ENCODE measurements at places on chromosomes 5 and 9.

GRCh38 chr9:6549106-6549800 is 96.3 kb downstream of the GLDC start:
- DNase-seq: no peak

DNA sequence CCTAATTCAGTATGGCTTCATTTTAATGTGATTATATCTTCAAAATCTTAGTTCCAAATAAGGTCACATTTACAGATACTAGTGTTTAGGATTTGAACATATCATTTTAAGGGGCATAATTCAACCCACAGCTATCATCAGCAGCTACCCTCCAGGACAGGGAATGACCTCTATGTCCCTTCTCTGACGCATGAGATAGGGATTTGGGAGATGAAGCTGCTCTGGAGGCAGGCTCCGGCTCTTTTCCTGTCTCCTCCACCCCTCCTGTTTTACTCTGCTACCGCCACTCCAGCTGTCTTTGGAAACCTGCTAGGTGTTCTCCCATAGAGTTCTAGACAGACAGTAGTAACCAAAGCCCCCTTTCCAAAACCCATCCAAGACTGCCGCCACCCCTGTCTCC is 119.2 kb downstream of the CARTPT start:
- no peak for DNase-seq

DNA sequence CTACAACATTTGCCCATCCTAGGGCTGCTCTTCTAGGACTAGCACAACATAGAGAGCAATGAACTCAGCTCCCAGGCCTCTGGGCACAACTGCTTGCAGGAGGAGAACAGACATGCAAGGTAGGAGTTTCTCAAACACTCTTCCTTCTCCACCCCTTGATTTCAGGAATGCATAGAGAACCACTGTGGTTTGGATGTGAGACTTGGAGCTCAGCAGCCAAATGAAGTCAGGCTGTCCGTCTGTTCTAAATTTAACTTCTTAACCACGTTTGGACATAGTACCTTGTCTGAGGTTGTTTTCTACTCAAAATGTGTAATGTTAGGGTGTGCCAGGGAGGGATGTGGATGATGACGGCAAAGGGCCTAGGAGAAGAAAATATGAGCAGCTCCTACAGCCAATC is 515.1 kb upstream of the TNC start:
- DNase-seq: no peak

DNA sequence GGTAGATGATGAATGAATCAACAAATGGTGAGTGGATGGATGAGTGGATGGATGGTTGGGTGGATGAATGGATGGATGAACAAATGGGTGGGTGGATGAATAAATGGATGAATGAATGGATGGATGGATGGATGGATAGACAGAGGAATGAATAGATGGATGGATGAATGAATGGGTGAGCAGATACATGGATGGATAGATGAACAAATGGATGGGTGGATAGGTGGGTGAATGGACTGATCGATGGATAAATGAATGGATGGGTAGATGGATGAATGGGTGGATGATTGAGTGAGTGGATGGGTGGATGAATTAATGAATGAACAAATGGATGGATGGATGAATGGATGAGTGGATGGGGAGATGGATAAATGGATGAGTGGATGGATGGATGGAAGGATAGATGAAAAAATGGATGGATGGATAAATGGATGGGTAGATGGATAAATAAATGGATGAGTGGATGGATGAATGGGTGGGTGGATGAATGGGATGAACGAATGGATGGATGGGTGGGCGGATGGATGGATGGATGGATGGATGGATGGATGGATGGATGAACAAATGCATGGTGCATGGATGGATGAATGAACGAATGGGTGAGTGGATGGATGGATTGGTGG is 85.7 kb downstream of the PHF2 start:
- DNase-seq: no peak

DNA sequence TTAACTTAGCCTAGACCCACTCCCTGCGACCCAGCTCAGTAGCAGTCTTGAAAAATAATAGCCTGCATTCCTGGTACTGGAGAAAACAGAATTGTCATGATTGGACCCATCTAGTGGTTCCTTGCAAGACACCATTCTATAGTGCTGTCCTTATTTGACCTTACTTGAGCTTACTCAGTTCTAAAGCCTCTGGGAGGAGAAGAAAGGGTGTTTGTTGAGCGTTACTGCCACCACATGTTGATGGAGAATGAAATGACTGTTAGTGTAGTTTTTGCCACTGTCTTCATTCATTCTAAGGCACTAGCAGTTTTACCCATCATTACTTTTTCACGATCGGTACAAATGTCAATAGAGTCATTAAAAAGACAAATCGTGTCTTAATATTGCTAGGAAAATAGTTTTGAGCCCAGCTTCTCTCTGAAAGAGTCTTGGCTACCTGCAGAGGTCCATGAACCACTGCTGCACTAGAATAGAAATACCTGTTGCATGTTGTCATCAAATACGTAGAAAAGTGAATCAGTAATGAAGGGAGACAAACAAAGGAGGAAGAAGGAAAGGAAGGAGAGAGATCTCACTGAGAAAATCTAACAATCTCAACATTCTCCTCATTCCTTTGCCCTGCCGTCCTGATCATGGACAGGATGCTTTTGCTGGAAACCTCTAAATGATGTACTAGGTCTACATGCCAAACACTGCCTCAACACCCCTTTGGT is 96.0 kb downstream of the LIX1 start:
- DNase-seq: no peak

- no peak for DNase-seq
Measured at GRCh38 chr5:82054004-82054710, 82.3 kb downstream of the ATG10 start.

DNA sequence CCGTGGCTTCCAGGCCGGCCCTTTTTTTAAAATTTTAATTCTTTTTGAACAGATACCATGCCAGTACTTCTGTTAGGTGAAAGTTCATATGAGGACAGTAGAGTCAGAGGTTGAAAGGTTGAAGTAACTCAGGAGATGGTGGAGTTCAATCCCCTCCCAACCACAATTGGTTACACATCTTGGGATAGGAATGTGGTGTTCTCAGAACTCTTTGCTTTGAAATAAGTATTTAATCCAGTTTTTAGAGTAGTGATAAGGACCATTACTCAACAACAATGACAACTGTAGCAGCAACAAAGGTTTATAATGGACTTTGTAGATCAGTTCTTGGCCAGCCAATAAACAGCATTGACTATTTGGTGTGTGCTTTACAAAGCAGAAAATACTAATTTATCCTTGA is 116.0 kb downstream of the ARHGAP26 start:
- no peak for DNase-seq

- no peak for DNase-seq
Measured at GRCh38 chr9:114791736-114792135, 14.1 kb downstream of the TNFSF15 start.

DNA sequence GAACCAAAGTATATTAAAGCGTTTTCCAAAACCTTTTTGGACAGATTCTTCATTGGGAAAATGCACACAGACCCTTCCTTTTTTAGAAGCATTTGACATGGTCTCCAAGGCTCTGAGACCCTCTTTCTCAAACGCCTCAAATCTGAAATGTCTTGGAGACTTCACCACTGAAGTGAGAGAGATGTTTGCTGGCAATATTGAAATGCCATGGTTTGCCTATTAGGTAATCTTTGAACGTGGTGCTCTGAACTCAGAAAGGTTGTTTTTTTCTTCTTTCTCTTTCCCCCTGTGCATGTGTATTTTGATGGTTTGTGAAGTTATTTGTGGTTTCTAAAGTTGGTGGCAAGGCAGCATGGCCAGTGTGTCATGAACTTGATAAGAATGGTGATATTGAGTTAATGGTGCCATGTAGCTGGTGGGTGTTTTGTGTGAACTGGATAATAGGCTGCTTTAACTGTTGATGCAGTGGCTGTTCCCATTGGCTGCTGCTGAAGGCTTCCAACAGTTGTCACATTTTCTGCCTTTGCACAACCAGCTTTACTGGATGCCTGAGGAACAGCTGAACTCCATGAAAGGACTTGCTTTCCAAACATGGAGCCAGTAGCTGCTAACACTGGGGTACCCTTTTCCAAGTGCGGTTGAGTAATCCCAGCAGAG is 1.7 kb downstream of the PALM2AKAP2 start:
- no peak for DNase-seq

DNA sequence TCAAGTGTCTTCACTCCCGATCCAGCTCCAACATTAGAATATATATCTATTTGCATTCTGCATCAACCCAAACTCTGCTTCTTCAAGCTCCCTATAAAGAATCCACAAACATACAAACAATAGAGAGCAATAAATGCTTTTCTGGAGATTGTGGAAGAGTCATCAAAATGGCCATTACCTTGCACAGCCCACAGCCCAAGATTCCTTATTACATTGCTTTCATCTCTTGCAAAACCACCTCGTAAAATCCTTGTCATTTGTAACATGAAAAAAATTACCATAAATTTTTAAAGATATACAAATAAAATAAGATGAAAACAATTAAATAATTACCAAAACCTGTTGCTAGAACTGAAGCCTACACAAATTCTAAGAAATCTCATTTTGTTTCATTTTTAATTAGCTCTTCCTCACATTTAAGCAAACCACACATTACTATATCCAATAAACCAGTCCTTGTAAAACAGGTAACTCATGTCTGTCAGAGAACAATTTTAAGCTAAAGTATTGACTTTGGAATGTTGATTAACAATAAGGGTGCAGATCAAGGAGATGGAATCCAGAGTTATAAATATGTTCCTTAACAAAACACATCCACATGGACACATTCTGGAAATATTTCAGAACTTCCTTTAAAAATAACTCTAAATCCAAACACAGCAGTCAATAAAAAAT is 7.1 kb downstream of the SPINK9 start:
- no peak for DNase-seq

- DNase-seq: no peak
Measured at GRCh38 chr5:109196087-109196822, 213.5 kb downstream of the PJA2 start.

GRCh38 chr5:73969195-73970036 is 343.4 kb downstream of the ARHGEF28 start:
- no peak for DNase-seq

- DNase-seq: no peak
Measured at GRCh38 chr9:74220327-74220726, 276.8 kb upstream of the RORB start.

- DNase-seq: peak; percentile 25
Measured at GRCh38 chr5:96614110-96614691, 48.0 kb upstream of the CAST start.

DNA sequence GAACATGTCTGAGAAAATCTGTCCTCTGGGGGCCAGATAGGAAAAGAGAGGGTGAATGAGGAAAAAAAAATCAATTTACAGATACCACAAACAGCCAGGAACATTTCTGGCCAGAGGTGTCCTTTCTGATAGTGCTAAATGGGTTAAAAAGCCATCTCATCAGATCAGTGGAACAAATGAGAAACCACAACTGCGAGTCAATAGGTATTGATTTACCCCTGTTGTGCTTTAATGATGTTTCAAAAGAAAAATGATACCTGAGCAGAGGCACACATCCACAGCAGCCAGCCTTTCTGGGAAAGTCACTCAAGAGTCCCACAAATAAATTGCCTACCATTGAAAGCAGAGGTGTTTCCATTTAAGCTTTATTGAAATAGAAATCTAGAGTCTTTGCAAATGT is 79.3 kb upstream of the PTGER4 start:
- no peak for DNase-seq

- DNase-seq: no peak
Measured at GRCh38 chr5:156396063-156396829, 69.3 kb downstream of the SGCD start.

- DNase-seq: no peak
Measured at GRCh38 chr5:77864997-77865396, 88.9 kb upstream of the TBCA start.

DNA sequence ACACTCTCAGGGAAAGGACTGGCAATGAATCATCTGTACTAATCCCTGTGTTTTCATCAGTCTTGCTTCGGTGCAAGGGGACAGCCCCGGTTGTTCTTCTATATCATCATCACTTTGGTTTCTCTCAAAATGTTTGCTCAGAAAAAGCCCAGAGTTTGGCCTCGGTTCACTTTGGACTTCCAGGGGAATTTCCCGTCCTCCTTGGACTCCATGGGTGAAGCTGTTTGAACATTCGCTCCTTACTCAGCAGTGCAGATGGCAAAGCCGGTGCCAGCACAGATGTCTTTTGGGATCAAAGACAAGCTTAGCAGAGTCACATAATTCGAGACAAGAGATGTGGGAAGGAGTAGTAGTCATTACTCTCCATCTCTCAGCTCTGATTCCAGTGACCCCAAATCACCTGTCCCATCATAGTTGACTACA is 69.8 kb upstream of the TNFSF8 start:
- DNase-seq: no peak

GRCh38 chr5:98794001-98794400 is 20.5 kb downstream of the RGMB start:
- no peak for DNase-seq
